HEK293T (cell line): ENCODE measurements at places on chromosomes 2 and 18.

DNA sequence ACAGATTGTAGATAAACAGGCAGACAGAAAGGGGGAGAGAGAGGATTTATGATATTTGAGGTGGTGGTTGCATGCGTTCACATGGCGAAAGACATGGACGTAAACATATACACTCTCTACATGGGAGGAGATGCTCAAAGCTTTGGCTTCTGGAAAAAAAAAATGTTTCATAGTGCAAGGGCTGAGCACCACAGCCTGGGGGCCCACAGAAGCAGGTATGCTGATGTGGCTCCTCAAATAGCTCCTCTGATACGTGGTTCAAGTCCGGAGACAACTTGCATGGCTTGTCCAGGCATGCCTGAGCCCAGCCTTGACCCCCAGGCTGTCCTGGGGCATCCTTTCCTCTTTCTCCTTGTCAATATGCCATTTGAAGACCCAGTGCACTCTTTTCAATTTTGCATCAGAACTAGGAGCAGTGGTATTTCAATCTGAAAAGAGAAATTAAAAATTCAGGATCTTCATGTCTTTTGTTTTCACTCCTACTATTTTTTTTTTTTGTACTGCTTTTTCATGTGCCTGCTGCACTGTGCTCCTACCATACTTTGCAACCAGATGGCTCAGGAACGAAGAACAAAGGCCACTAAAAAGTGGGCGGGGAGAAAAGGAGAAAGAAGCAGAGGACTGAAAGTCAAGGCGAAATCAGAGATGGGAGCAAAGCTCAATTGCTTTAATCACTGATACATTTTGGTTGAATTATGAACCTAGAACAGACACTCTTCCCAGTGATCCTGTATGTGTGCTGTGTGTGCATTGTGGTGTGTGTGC, 495.7 kb upstream of the TCF4 start:
- no peak for DNase-seq

DNA sequence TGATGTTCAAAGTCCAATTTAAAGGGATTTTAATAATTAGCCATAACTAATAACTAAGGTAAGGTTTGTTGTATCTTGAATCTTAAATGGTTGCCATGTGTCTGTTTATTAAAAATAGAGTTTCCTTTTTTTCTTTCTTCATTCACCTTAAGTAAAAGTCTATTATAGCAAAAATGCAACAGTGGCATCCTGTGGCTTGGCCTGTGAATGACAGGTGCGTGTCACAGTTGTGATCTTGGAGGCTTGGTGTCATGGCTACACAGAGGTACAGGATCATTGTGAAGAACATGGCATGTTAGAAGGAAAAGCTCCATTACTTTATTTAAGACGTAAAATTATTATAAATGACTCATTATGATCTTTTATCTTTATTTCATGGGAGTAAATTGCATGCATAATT, 246.1 kb downstream of the BCL2 start:
- no peak for DNase-seq

DNA sequence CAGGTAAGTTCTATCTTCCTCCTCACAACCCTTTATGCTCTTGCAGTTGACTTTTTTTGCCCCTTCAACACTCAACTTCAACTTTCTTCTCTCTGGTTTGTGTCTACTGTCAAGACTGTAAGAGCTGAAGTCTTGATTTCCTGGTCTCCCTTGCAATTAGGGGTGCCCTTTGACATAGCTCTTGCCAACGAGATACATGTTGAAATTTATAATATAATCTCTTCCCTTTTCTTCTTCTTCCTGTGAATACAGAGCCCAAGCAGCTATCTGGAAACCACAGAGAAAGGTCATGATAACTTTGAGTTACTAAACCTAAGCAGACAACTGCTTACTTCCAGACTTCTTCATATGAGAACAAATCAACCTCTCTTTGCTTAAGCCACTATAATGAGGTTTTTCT, 163.5 kb downstream of the MC4R start:
- no peak for DNase-seq

DNA sequence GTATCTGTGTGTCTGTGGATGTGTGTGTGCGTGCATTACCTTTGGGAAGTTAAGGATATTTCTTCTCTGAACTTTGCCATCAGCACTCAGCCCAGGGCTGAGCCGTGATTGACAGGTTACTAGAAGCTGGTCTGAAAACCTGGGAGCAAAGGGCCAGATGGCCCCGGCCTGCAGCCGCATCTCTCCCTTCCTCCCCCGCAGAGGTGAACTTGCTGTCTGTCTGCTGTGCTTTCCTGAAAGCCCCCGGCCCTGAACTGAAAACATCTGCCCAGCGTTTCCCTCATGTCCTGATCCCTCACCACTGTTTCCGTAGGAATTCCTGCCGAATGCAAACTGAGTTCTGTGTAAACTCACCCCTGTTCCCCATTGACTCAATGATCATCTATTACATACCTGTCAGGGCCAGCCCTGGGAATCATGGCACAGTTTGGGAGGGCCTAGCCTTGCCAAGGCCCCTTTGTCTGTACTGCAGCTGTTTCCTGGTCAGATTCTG, 45.8 kb downstream of the MYCN start:
- DNase-seq, result no peak

GRCh38 chr18:46755315-46756024, 1.4 kb downstream of the ST8SIA5 start:
- DNase-seq, result no peak

GRCh38 chr2:18123577-18123976, 245.1 kb downstream of the KCNS3 start:
- DNase-seq, result no peak

GRCh38 chr18:71899707-71900472, 644.3 kb downstream of the CBLN2 start:
- no peak for DNase-seq

DNA sequence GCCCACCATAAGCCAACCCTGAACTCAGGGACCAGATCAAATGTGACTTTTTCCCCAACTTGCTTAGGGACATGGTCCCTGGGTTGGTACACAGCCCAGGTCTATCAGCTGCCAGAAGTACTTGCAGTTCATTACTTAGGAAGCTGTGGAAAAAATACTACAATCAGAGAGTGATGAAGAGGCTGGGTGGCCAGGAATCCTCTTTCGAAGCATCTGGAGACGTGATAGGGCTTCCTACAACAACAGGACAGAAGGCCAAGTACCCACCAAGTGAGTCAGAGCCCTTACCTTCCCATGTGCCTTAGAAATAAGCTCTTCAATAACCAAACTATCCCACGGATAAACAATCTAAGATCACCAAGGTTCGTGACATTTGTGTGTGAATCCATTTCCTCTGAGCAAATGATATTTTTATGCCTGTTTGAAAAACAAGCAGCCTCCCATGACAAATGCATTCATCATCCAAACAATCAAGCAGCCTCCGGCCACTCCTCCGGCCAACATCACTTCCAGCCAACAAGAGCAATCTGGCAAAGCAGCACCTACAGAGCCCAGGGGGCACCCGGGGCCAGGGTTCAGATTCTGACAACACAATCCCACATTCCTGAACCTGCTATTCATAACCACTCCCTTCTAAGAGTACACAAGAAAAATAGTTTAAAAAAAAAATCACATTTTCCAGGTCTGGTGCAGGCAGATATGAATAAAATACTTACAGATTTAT, 26.4 kb downstream of the TBC1D8 start:
- no peak for DNase-seq

- no peak for DNase-seq
Measured at GRCh38 chr2:232385660-232386489, 7.3 kb downstream of the ALPP start.

- DNase-seq, result no peak
Measured at GRCh38 chr18:50886929-50887328, 8.0 kb downstream of the ME2 start.

- no peak for DNase-seq
Measured at GRCh38 chr2:673615-674320, 3.4 kb downstream of the TMEM18 start.

GRCh38 chr2:119647440-119648169, 31.4 kb upstream of the TMEM177 start:
- DNase-seq, result no peak

DNA sequence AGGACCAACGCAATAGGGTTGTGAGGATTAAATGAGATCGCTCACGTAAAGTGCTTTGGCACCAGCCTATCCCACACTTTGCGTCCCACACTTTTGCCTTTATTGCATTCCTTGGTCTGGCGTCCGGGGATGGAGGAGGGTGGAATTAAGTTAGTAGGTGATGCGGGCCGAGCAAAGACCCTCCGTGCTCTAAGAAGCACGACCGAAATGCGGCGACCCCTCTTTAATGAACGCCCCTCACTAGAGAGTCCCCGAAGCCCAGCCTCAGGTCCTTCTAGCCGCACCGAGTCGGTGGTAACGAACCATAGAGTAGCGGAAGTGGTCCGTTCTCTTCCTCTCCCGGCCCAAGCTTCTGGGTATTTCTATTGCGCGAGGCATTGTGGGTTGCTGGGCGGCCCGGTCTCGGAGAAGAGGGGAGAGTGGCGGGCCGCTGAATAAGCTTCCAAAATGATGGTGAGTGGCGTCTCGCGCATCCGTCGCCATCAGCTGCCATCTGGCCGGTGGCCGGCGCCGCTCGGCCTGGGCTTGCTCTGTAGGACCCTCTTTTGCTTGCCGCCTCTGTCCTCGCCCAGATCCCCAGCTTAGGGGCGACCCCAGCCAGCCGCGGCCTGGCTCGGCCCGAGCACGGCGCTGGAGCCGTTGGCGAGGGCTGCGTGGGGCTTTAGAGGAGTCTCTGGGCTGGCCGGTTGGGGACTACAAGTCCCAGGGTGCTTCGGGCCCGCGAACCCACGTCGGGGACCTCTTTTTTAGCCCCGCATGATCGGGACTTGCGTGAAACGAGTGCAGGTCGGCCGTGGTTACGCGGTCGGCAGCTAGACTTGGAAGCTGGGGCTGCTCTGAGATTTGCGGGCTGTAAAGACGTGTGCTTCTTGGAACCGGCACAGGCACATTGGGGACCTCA, at the start of gene CCT7:
Gene CCT7, plus strand, starts transcription at position 377 of the 901 bp plus-strand sequence. Its CDS starts 71 bp downstream, at position 448.
- peak; percentile 83 for DNase-seq

DNA sequence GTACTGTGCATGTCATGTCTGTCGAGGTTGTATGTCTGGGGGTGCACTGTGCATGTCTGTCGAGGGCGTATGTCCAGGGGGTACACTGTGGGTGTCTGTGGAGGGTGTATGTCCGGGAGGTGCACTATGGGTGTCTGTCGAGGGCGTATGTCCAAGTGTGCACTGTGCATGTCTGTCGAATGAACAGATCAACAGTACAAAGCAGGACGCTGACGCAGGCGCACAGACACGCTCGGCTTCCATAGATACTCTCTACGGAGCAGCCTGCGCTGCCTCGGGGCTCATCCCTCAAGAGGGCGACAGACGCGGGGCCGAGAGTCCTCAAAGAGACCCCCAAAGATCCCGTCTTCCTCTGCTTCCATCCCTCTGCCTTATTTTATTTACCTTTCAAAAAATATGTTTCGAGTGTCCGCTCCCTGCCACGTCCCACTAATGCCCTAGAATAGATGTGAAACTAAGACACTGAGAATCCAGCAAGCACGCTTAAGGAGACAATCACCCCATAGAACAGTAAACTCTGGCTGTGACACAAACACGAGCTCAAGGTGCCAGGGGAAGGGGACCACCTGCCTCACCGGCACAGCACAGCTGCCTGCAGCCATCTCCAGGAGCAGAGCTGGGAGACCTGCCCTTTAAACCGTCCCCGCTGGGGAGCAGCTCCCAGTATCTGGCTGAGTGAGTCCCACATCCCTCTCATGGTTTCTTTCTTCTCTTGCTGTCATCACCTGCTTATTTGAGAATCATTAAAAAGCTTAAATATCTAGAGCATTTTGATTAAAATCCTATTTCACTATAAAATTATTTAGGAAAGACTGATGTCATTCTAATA, 250.5 kb upstream of the MYT1L start:
- no peak for DNase-seq

GRCh38 chr2:232448304-232448690, 7.7 kb upstream of the ALPI start:
- no peak for DNase-seq

DNA sequence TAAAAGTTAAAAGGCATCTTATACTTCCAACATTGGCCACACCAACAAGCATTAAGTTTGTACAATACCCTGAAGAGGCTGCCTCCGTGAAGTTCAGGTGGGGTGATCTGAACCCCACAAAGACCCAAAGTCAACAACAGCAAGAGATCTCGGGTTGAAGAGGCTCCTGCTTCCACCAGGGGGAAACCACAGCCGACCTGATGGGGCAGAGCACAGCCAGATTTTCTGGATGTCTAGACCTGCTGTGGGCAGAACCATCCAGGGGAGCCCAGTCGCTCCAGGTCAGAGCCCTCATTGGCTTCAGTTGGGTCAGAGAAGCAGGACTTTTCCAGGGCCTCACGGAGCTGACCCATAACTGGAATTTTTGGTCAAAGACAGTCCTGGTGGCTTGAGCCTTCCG, 66.5 kb upstream of the ACKR3 start:
- no peak for DNase-seq

DNA sequence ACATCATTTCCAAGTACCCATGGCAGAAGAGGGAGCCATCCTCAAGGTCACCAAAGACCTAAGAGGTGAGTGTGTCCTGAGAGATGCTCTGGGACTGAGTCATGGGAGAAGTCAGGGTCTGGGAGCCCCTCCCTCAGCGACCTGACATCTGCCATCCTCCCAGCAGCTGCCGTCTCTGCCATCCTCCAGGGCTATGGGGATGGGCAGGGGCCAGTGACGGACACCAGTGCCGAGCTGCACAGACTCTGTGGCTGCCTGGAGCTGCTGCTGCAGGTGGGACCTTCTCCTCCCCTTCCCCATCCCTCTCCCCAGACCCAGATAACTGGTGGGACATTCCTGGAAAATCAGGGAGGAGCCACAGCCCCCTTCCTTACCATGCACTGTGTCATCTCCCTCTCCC, 1.5 kb downstream of the RUFY4 start:
- DNase-seq, result no peak

DNA sequence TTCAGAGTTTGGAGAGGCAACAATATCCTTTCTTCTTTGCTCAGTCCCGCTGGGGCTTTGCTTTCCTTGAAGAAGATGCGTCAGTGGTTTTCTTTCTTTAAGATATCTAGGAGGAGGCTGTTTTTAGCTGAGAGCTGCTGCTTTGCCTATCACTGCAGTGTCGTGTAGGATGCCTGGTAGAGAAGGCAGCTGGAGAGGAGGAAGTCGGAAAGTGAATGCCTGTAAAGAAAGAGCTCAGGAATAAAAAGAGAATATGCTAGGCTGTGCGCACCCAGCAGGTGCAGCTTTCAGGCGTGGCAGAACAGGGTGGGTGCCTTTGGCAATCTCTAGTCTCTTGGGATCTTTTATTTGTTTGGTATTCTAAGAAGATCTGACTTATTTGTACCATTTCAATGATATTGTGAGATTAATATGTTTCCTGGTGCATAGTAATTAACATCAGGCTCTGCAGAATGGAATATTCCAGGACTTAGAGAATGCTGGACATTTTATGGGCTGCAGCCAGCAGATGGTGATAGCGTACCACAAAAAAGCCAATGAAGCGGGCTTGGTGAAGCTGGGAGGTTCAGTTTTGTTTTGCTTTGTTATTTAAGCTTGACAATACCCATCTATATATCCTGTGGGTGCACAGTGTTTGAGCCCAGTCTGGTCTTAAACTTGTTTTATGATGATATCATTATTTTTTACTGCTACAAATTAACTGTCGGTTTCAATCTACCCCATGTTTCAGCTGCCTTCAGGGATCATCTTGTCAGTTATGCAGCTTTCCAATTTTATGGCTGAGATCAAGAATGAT, 34.9 kb downstream of the CAVIN2 start:
- DNase-seq, result peak; percentile 60
